ENCODE measurements at places on chromosomes 2 and 18. TPM values are rescaled to one million over a fixed set of nuclear protein-coding genes. Genes with fewer than 3 reads are reported as not detected.

The CKAP2L gene
- total RNA-seq: 7.1 TPM

DNA sequence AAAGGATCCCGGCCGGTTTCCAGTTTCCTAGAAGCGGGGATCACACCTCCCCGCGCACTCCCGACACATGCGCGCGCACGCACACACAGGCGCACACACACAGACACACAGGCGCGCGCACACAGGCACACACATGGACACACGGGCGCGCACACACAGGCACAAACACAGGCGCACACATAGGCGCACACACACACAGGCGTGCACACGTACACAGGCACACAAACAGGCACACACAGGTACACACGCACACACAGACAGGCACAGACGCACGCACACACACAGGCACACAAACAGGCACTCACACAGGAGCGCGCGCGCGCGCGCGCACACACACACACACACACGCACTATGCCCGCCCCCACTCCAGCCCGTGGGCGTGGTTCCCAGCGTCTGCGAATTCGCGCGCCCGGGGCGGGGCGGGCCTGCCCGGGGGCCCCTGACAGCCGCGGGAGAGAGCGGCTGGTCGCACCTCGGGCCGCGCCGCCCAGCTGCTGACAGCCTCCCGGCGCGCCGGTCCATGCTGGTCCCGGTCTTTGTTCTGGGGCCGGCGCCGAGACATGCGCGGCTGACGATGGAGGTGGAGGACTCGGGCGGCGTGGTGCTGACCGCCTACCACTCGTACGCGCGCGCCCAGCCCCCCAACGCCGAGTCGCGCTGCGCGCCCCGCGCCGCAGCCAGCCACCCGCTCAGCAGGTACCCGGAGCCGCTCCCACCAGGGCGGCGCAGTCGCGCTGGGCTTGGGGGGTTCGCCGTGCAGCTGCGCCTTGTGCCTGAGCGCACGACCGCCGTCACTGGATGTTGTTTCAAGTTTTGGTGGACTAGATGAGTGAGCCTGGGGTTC lies at the start of gene ARHGAP28:
ARHGAP28 (plus strand) TSS at position 470 of the 845 bp plus-strand sequence; CDS start at position 576, 106 bp downstream.
- H3K27me3 ChIP-seq: no peaks in the 10 kb centered on the region
- DNase-seq: peak; percentile 86
- peak within 1 kb of the TSS; percentile 74 for H3K4me3 ChIP-seq
- peak within 1 kb of the TSS; percentile 87 for H3K27ac ChIP-seq

- H3K27ac ChIP-seq: no peak overlapping the region
- H3K4me1 ChIP-seq: peaks cover 3% of the 10 kb centered on the region
- H3K27me3 ChIP-seq: no peaks in the 10 kb centered on the region
- no peaks in the 10 kb centered on the region for H3K36me3 ChIP-seq
Measured at GRCh38 chr18:79501006-79501405, 105.3 kb downstream of the NFATC1 start.

DNA sequence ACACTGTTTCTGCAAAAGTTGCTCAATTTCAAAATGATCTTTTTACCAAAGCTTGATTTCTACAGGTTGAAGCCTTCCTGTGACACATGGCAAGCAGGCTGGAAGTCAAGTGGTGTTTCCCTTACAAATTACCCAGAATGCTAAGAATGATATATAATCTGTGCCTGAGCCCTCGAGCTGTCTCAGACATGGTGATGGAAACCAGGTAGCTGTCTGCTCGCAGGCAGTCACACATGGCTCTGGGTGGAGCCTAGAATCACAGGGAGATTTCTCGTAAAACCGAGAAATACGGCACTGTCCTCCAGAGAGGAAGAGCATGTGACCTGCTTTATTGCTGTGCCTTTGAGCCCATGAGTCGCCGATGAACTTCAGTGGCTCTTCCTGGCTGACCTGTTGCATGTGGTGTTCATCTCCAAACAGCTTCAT lies 392.9 kb downstream of the ZNF521 start:
- no peak overlapping the region for H3K4me3 ChIP-seq
- H3K27me3 ChIP-seq: no peaks in the 10 kb centered on the region
- H3K4me1 ChIP-seq: no peaks in the 10 kb centered on the region
- H3K27ac ChIP-seq: no peak overlapping the region
- H3K36me3 ChIP-seq: no peaks in the 10 kb centered on the region
